ENCODE measurements at places on chromosomes 4 and X. TPM values are rescaled to one million over a fixed set of nuclear protein-coding genes. Genes with fewer than 3 reads are reported as not detected.

GRCh38 chrX:24317567-24317966 lies 3.7 kb upstream of the SUPT20HL2 start:
- H3K27ac ChIP-seq, result no peak overlapping the region
- no peaks in the 10 kb centered on the region for H3K36me3 ChIP-seq
- no peaks in the 10 kb centered on the region for H3K27me3 ChIP-seq
- no peak for DNase-seq
- no peak overlapping the region for H3K4me3 ChIP-seq

DNA sequence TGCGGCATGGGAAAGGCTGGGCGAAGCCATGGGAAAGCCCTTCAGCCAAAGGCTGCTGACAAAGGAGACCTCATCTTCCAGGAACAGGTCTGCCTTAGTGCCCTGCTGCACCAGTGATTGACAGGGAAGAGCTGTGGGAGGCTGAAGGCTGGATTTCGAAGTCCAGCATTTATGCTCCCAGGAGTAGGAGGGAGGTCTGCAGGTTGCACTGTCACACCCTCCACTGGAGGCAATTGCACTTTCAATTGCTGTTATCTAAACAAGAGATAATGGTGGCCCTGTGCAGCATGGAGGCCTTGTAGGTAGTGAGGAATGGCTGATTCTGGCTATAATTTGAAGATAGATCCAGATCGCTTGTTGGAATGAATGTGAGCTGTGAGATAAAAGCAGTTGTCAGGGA lies 43.7 kb downstream of the FAM114A1 start:
- H3K4me3 ChIP-seq, result no peak overlapping the region
- H3K36me3 ChIP-seq, result peaks cover 56% of the 10 kb centered on the region
- H3K27ac ChIP-seq, result no peak overlapping the region
- peaks cover 5% of the 10 kb centered on the region for H3K4me1 ChIP-seq
- peak; percentile 62 for DNase-seq

DNA sequence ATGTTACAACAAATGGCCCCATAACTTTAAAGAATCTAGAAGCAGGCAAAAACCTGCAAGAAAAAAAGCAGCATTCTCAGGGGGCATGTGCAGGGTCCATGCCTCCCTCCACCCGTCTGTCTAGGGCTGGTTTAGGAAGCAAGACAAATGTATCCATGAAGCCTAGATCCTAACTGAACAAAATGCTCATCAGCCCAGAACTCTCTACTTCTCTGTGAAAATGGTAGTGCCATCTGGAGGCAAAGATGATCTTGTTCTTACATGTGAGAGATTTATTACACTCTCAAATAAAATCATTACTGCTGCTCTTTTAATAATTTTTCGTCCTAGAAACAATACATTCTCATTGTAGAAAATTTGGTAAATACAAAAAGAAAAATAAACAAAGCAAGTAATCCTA lies 26.7 kb downstream of the NR3C2 start:
- H3K27ac ChIP-seq, result no peak overlapping the region
- no peaks in the 10 kb centered on the region for H3K27me3 ChIP-seq
- peak; percentile 28 for DNase-seq
- H3K4me1 ChIP-seq, result no peaks in the 10 kb centered on the region
- H3K4me3 ChIP-seq, result no peak overlapping the region
- no peaks in the 10 kb centered on the region for H3K36me3 ChIP-seq

DNA sequence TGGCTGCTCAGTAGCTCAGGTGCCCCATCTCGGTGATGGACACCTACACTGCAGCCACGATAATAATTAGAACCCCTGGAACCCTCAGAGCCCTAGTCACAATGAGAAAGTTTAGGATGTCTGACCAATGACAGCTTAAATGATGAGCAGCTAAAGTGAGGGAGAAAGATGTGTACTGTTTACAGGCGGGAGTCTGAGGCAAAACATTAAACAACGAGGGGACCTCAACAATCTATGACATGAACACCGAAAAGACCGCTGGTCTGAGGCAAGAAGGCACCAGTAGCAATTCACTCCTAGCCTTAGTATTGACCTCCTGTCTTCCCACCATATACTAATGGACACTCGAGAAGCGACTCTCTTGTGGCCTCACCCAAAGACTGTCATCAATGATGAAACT lies 369.5 kb upstream of the SMIM31 start:
- no peaks in the 10 kb centered on the region for H3K4me1 ChIP-seq
- DNase-seq, result no peak
- no peaks in the 10 kb centered on the region for H3K36me3 ChIP-seq
- H3K27ac ChIP-seq, result no peak overlapping the region
- no peaks in the 10 kb centered on the region for H3K27me3 ChIP-seq
- no peak overlapping the region for H3K4me3 ChIP-seq

- peaks cover 3% of the 10 kb centered on the region for H3K4me1 ChIP-seq
- H3K36me3 ChIP-seq, result peaks cover 42% of the 10 kb centered on the region
Observed at GRCh38 chr4:153246446-153247115, 42.3 kb downstream of the TRIM2 start.

DNA sequence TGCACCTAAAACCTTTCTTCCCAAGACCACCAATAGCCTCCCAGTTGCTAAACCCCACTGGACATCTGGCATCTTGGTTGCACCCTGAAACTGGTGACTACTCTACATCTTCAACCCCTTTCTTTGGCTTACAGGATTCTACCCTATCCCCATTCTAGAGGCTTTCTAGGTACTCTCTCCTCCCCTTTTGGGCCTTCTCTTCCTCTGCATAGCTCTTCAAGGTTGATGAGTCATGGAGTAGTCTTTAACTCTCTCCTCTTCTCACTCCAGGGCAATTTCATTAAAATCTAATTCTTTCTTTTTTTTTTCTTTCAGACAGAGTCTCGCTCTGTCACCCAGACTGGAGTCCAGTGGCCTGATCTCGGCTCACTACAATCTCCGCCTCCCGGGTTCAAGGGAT lies 16.8 kb downstream of the APOO start:
- no peaks in the 10 kb centered on the region for H3K4me1 ChIP-seq
- no peak overlapping the region for H3K27ac ChIP-seq
- DNase-seq, result no peak

DNA sequence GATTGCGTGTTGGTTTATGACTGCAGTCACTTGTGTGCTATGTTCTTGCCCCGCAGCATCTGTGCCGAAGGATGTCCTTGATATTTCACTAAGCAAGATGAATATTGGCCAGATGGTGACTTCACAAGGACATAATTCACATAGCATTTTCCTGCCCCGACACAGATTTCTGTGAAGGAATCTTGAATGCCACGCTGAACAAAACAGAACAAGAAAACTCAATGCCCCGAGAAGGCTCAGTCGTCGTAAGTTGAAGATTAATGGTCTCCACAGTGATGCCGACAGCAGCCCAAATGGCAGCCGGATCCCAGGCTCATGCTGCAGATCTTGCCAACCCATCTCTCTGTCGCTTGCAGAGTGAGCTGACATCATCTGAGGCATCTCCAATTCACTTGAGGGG lies 145.9 kb downstream of the CPEB2 start:
- H3K4me1 ChIP-seq, result no peaks in the 10 kb centered on the region
- H3K27ac ChIP-seq, result no peak overlapping the region
- no peak overlapping the region for H3K4me3 ChIP-seq
- no peak for DNase-seq

- peak overlapping the region; percentile 66 for H3K27ac ChIP-seq
- peaks cover 12% of the 10 kb centered on the region for H3K4me1 ChIP-seq
- no peak overlapping the region for H3K4me3 ChIP-seq
- DNase-seq, result peak; percentile 53
- no peaks in the 10 kb centered on the region for H3K27me3 ChIP-seq
- no peaks in the 10 kb centered on the region for H3K36me3 ChIP-seq
Observed at GRCh38 chrX:12956704-12957534, 18.0 kb upstream of the TMSB4X start.

DNA sequence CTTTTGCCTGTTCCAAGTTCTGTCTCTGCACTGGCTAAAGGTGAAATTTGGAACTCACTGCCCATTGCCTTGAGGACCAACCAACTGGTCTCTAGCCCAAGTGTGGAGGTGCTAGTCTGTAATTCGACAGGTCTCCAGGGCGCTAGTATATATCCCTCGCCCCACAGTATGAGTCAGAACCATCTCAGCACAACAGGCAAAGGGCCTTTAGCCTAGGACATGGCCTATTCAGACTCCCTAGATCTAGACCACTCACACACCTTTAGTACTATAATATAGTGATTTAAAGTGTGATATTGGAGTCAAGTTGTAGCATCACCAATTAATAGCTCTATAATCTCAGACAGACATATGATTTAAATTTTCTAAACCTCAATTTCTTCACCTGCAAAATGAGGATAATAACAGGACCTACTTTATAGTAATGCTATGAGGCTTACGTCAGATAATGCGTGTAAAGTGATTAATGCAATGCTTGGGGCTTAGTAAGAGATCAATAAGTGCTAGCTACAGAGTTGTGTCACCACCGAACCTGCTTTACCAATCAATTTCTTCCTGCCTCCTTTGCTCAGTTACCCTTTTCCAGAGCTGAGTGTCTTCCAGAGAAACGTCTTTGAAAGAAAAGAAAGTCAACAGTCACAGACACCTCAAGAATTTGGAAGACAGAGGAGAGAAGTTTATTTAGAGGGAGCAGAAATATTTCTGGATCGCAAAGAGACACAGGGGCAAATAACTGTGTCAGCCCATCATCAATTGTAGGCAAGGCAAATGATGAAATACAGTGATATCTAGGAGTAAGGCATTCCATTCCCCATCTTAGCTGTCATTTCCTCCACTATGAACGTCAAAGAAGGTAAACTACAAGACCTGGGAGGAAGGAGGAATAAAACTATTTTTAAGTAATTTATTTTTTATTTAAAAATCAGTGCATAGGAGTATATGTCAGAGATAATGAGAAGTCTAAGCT lies 2.3 kb downstream of the NOX1 start:
- H3K4me3 ChIP-seq, result no peak overlapping the region
- H3K36me3 ChIP-seq, result no peaks in the 10 kb centered on the region
- H3K4me1 ChIP-seq, result no peaks in the 10 kb centered on the region
- no peak overlapping the region for H3K27ac ChIP-seq
- no peak for DNase-seq
- H3K27me3 ChIP-seq, result no peaks in the 10 kb centered on the region

DNA sequence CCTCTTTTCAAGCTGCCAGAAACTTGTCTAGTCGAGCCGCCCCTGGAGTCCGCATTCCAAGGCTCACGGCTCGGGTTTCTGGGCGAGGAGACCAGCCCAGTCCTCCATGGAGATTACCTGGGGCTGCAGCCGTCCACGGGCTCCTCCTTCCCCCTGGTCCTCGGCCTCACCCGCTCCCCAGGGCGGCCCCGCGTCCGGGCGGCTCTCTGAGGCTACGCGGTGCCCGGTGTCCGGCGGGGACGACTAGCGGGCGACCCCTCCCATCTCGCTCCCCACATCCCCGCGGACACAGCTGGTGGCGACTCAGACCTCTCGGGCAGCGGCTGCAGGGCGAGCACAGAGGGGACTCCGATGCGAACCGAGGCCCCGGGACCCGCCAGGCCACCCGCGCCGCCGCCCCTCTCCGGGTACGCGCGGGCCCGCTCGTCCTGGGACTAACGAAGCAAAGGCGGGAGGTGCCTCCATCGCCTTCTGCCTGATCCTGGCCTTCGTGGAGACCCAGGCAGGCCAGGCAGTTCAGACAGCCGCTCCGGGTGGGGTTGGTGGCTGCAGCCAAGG lies 159.4 kb downstream of the TRAM1L1 start:
- no peaks in the 10 kb centered on the region for H3K36me3 ChIP-seq
- H3K27me3 ChIP-seq, result peaks cover 13% of the 10 kb centered on the region
- no peak for DNase-seq
- no peaks in the 10 kb centered on the region for H3K4me1 ChIP-seq

GRCh38 chrX:6184900-6185515 lies 43.7 kb downstream of the NLGN4X start:
- H3K4me1 ChIP-seq, result no peaks in the 10 kb centered on the region
- H3K27me3 ChIP-seq, result no peaks in the 10 kb centered on the region
- no peak overlapping the region for H3K4me3 ChIP-seq
- H3K36me3 ChIP-seq, result no peaks in the 10 kb centered on the region
- H3K27ac ChIP-seq, result no peak overlapping the region
- DNase-seq, result no peak

- peaks cover 3% of the 10 kb centered on the region for H3K4me1 ChIP-seq
- H3K4me3 ChIP-seq, result no peak overlapping the region
- H3K27me3 ChIP-seq, result no peaks in the 10 kb centered on the region
- no peak for DNase-seq
Observed at GRCh38 chr4:24236532-24236931, 346.7 kb upstream of the PPARGC1A start.

DNA sequence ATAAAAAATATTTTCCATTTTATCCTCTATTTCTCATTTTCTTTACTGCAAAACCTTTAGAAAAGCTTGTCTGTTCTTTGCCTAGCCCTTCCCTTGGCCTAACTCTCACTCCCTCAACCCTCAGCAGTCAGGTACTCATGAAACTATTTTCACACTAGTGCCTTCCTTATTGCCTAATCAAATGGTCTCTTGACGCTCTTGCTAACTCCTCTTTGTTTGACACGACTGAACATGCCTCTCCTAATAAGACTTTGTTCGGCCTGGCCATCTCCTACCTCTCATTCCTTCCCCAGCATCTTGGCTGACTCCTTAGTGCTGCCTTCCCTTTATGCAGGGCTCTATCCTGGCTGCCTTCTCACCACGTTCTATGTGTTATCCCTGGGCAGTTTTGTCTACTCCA lies 11.1 kb upstream of the LRAT start:
- H3K36me3 ChIP-seq, result no peaks in the 10 kb centered on the region
- no peak for DNase-seq
- H3K4me3 ChIP-seq, result no peak overlapping the region
- no peaks in the 10 kb centered on the region for H3K27me3 ChIP-seq

DNA sequence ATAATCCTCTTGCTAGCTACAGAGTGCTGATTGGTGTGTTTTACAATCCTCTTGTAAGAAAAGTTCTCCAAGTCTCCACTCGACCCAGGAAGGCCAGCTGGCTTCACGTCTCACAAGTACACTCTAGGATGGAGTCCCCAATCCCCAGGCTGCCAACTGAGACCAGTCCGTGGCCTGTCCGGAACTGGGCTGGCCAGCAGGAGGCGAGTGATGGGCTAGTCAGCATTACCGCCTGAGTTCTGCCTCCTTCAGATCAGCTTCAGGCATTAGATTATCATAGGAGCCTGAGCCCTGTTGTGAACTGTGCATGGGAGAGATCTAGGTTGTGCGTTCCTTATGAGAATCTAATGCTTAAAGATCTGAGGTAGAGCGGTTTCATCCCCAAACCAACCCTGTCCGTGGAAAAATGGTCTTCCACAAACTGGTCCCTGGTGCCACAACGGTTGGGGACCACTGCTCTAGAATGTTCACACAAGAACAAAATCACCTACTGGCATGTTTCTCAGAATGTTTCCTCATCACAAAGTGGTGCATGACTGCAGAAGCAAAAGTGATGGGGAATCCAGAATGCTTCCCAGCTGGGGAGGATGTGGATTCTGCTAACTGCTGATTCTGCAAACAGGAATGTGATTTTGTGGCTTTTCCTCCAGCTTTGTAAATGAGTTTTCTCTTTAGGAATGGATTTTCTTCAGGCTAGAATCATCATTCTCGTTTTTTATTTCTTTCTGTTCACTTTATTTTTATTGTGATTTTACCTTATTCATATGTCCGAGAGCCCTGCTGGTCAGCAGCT lies 40.9 kb downstream of the SEPTIN11 start:
- no peak for DNase-seq
- H3K36me3 ChIP-seq, result peaks cover 4% of the 10 kb centered on the region
- H3K27me3 ChIP-seq, result no peaks in the 10 kb centered on the region
- peaks cover 3% of the 10 kb centered on the region for H3K4me1 ChIP-seq
- no peak overlapping the region for H3K27ac ChIP-seq

The GC gene
- polyA plus RNA-seq, result 3.0 TPM

The GABRG1 gene
- not detected for polyA plus RNA-seq

The HMGN5 gene
- 18.9 TPM for polyA plus RNA-seq

The GALNT7 gene
- polyA plus RNA-seq, result 16.8 TPM

The DTHD1 gene
- polyA plus RNA-seq, result 0.01 TPM

The ADH4 gene
- polyA plus RNA-seq, result 50.8 TPM

The OTUD6A gene
- not detected for polyA plus RNA-seq

The CXorf66 gene
- polyA plus RNA-seq, result not detected

The F8 gene
- polyA plus RNA-seq, result 2.1 TPM

The POU3F4 gene
- polyA plus RNA-seq, result not detected

The PAGE3 gene
- not detected for polyA plus RNA-seq

The VEGFD gene
- 1.6 TPM for polyA plus RNA-seq

The IL9R gene
- 0.27 TPM for polyA plus RNA-seq

The GPR119 gene
- polyA plus RNA-seq, result not detected

The ARAP2 gene
- polyA plus RNA-seq, result 3.2 TPM

Measured in small intestine (tissue), 16 donors.